H4 (cell line): ENCODE measurements at places on chromosomes 3 and 15. TPM values are rescaled to one million over a fixed set of nuclear protein-coding genes. Genes with fewer than 3 reads are reported as not detected.

GRCh38 chr3:48748754-48749153 lies 31.7 kb upstream of the IP6K2 start:
- no peak for DNase-seq

CACNA2D3 gene
- 3.8 and 4.3 TPM in 2 replicates for total RNA-seq

DNA sequence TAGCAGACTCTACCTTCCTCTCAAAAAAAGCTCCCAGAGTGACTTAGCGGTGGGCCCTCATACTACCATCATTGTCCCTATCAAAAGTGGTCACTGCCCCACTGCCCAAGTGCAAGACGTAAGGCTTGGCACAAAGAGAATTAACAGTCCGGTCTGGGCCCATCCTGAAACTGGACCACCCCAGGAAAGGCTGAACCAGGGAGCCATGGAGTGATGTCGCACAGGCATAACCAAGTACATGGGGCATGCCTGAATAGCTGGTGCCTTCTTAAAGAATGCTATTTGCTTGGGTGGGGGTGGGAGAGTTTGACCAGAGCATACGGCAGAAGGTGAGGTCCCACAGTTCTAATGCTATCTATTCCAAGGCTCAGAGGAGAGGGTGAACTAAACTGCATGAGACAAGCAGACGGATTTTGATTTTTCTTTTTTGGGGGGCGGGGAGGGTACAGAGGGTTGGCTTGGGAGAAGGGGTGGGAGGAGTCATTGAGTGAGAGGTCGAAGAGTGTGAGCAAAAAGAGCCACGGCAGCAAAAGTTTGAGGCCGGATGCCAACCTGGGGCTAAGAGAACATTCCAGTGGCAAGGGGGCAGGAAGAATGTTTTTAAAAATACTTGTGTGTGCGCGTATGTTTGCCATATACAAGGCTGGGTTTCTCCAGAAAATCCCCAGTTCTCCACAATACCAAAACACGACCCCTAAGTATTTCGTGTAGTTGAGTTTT lies 50.2 kb downstream of the FAM174B start:
- no peak for DNase-seq

NR2E3 gene
- total RNA-seq: not detected in 2 replicates

PIK3CA gene
- 17.9 and 21.0 TPM in 2 replicates for total RNA-seq

DNA sequence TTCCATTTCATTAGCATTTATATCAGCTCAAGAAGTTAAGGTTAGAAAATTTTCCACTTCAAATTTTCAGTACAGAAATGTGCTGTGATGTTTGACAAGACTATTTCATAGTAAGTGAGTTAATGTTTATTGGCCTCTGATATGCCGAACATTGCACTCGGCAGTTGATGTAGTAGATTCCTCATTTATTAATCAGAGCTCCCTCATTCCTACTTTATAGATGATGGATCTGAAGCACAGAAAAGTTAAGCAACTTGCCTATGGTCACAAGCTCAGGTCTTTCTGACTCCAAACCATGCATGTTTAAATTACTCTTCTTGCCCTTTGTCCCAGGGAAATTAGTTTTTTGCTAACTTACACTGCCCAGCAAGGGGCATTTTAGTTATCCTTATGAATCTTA lies 92.0 kb downstream of the ATG7 start:
- no peak for DNase-seq

CCR2 gene
- not detected in 2 replicates for total RNA-seq

FOXB1 gene
- total RNA-seq: not detected in 2 replicates

NR1I2 gene
- not detected in 2 replicates for total RNA-seq

DNA sequence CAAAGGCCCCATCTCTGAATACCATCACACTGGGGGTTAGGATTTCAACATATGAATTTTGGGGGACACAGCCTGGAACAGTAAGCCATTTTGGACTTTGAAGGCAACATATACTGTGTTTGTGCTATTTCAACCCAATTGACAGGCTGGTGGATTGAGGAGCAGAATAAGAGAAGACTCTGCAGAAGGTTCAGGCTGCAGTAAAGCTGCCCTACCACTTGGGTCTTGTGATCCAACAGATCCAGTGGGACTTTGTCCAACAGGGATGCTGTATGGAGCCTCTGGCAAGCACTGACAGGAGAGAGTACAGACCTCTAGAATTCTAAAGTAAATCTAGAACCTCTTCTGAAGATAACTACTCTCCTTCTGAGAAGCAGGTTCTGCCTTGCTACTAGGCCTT lies 1.1 kb upstream of the BCL2L10 start:
- no peak for DNase-seq

DNA sequence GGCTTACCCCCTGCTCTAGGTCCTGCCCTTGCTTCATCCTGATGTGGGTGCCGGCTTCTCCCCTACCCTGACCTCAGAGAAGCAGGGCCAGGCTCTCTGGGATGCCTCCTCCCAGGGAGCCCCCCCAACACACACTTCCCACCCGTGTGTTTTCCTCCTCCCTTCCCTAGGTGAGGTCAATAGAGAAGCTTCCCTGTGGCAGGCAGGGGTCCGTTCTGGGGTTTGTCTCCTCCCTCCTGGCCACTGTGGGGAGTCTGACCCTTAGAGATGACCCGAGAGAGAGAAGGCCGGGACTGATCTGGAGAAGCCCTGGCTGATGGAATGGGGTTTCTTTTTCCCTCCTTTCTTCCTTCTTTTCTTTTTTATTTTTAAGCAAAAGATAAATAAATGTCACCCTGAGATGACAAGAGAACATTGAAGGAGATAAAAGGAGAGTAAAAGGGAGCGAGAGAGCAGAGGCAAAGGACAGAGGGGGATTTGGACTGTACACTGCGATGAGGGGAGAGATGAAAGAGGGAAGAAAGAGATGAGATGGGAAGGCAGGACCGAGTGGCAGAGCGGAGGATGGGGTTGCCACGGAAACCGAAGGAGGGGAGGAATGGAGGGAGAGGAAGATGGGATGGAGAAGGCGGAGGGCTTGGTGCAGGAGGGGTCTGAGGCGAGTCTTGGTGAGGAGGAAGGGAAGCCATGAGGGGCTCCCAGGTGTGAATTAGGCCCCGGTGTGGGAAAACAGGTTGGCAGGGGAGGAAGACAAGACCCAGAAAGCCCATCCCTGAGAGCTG lies 48.4 kb downstream of the IDH2 start:
- no peak for DNase-seq

DNA sequence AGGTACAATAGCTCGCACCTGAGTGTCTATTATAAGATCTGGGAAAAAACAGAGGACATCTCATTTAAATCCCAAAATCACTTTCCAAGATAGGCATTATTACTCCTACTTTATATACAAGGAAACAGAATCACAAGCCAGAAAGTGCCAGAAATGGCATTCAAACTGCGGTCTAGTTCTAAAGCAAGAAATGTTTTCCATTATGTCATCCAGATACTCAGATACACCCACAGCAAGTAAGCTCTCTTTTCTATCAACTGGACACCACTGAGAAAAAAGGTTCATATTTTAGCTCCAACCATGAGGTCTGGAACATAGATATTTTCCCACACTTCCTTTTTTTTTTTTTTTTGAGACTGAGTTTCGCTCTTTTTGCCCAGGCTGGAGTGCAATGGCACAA lies 8.1 kb downstream of the SLC33A1 start:
- DNase-seq: no peak

DNA sequence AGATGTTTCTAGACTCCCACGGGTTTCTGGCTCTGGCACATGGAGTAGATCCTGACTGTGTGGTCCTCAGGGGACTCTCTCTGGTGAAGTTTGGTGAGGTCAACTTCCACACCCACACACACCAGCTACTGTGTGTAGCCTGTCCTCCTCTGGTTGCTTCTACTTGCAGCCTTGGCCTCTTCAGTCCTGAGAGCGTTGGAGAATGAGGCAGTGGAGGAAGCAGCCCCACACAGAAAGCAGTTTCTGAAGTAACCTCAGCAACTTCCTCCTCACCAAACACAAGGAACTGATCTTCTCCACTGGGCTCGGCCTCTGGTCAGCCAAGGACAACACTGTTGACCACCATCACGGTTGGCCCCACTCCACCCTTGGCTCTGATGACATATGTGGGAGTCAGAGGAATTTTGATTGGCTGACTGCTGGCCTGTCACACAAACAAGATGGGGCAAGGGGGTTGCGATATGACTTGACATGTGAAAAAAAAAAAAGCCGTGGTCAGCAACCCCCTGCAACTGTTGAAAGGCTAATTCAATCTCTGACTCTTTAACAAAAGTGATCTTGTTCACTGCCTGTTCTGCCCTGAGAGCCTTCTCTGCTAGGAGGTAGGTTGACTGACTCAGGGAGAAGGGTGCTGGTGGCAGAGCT lies 19.6 kb downstream of the CD86 start:
- no peak for DNase-seq
